ENCODE measurements at places on chromosomes 16 and 17.

GRCh38 chr17:17966399-17966798 lies 5.8 kb downstream of the TOM1L2 start:
- DNase-seq, result no peak

DNA sequence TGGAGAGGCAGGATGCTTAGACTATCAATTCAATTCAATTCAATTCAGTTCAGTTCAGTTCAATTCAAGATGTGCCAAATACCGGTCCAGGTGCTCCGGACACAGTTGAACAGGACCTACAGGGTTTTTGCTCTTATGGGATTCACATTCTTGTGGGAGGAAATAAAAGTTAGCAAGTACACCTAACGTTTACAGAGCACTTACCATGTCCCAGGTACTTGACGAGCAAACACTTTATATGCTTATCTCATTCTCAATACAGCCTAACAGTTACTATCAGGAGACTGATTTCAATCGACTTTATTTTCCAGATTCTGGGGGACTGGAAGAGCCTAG lies 467 bp upstream of the GDE1 start:
- no peak for DNase-seq

DNA sequence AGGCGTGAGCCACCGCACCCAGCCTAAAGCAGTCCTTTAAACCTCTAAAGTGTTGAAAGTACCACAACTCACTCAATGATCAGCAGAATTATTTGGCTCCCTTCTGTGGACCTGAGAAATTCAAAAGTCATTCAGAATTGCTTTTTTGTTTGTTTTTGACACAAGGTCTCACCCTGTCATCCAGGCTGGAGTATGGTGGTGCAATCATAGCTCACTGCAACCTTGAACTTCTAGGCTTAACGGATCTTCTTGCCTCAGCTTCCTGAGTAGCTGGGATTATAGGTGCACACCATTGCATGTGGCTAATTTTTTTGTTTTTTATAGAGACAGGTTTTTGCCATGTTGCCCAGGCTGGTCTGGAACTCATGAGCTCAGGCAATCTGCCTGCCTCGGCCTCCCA lies 44.3 kb downstream of the TRAF4 start:
- DNase-seq, result no peak

DNA sequence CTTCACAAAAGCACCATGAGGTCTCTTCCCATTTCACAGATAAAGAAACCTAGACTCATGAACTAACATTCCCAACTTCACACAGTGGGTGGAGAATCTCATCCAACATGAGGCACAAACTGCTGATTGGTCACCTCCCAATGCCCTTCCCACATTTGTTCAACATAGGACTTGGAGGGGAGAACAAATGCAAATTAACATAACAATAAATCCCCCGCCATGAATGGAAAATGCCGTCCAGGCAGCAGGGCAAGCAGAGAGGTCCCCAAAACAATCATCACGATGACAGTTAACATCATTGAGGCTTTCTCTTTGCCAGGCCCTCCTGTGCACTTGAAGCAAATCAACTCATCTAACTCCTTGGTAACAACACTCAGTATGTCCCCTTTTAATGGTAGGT lies 185.3 kb downstream of the TMEM132E start:
- peak; percentile 11 for DNase-seq

- DNase-seq, result no peak
Measured at GRCh38 chr16:5034167-5034523, 410 bp upstream of the NAGPA start.

DNA sequence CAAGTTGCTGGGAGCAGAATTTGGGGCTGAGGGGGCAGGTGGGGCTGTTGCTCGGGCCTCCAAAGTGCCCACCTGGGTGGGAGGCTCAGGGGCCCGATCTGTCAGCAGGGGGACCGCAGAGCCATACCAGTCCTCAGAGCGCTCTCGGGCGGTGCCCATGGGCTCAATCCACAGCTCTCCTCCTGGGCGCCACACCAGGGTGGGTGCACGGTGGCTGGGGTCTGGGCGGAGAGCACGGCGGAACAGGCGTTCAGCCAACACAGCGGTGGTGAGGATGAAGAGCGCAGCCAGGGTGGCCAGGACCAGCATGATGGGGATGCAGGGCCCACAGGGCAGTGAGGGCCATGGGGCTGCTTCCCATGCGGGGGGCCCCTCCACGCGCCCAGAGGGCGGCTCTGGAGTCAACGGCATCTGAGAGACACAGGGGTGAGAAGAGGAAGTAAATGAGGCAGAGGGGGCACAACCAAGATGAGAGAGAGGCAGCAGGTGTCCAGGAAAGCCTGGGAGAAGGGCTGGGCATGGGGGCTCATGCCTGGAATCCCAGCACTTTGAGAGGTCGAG lies 1.2 kb downstream of the C16orf54 start:
- DNase-seq, result no peak

- DNase-seq, result no peak
Measured at GRCh38 chr17:56244268-56244890, 91.1 kb downstream of the ANKFN1 start.

GRCh38 chr16:87416826-87417527 lies 24.8 kb downstream of the MAP1LC3B start:
- DNase-seq, result no peak

GRCh38 chr17:6098050-6098822 lies 28.1 kb downstream of the WSCD1 start:
- DNase-seq, result no peak

DNA sequence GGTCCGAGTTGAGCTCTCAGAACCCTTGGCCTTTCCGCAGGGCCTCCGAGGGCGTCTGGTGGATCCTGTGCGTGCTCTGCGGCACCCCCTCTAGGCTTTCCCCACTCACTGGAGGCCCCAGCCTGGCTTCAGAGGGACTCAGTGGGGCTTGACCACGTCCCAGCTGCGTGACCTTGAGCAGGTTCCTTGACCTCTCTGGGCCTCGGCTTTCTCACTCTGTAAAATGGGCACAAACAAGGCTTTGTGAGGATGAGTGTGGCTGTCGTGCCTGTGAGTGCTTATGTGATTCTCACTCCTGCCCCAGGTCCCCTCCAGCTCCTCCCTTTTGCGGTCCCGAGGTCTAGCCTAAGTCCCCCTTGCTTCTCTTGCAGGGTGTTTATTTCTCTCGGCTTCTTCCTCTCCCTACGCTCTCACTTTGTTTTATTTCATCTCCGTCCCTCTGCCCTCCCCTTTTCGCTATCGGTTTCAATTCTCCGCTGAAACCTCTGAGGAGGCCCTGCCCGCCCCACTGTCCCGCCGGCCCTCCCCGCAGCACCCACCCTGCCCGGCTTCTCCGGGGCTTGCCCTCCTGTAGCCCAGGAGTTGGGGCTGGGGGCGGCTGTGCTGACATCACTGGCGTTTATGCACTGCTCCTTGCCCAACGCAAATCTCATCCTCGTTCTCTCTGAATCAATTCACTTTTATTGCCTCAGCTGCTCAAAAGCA lies 82.3 kb upstream of the CBX4 start:
- no peak for DNase-seq

DNA sequence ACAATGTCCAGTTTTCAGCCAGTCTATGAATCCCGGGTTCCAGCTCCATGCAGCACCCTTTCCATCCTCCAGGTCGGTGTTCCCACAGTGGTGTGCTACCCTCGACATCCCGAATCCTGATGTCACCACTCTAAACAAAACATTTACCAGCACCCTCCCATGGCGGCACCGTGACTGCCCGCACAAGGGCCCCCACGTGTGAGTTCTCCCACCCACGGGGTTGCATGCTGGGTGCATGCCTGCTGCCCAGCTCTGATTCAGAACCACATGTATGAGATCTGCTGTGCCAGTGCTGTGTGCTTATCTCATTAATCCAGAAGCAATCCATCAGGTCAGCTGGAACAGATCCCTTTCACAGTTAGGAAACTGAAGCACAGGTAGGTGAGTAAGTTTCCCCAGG lies 57.4 kb downstream of the C16orf78 start:
- no peak for DNase-seq

DNA sequence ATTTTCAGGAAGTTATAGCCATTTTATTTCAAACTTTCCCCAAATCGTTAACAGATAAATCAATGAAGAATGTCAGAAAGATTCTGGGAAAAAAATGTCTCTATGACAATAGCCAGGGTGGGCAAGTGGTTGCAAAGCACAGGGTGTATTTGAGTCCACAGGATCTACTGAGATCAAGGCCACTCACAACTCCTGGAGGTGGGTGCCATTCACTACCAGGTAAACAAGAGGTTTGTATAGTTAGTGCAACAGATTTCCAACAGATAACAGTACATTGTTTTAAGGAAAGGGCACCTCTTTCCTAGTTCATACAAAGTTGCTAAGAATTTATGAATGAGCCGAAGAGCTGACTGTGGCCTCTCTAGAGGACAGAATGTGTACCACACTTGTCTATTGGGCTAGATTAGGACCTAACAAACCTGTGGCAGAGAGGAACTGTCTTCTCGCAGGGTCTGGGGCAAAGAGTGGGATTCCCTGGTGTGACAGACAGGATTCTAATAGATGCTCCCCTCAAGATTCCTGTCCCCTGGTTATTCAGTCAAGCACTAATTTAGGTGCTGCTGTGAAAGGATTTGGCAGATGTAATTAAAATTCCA lies 52.0 kb upstream of the ZNF629 start:
- DNase-seq, result no peak

DNA sequence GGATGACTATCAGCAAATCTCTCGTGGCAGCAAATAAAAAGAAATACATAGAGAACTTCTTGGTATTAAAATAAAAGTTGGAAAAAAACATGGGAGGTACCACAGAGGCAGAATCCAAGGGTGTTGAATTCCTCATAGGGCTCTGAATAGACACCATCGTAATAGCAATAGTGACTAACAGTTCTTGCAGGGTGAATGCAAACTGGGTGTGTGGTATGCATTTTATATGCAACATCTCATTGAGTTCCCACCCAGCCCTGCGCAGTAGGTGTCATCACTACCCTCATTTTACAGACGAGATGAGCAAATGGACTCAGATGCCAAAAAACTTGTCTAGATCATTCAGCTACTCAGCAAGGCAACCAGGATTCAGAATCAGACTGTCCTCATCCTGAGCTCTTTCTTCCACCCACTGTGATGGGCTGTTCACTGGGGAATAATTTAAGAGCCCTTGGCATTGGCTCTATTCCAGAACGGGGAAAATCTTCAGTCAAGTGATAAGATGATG lies 354.6 kb upstream of the CDH11 start:
- no peak for DNase-seq

DNA sequence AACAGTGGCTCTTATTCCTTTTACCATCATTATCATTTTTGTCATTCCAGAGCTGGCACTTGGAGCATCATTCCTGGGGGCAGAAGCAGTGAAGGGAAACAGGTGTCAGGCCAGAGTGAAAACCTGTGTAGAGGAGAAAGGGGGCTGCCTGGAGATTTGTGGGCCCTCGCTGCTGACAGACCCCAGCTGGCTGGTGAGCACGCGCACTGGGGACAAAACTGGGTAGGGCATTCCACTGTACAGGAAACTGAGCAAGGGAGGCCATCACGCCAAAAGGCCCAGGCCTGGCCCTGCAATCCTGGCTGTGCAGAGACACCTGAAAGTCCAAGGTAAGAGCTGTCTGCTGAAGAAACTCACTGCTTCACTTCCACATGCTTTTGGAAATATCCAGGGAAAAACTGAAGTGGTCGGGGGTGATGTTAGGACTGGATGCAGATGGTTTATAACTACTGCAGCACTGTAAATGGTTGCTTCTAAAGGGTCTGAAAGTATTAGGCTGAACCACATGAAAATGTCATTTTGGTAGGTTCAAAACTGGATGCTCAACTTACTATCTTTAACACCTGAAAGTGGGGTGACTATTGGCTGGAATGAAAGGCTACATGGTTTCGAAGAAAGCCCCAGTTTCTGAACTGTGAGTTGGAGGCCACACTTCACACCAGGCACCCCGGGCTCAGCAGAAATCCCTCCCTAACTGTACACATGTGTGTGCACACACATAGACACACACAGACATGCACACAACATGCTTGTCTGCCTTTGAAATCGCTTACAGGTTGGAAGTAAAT lies 225.0 kb downstream of the C16orf78 start:
- peak; percentile 35 for DNase-seq

GRCh38 chr16:56632848-56633365 lies 448 bp downstream of the MT1M start:
- no peak for DNase-seq

DNA sequence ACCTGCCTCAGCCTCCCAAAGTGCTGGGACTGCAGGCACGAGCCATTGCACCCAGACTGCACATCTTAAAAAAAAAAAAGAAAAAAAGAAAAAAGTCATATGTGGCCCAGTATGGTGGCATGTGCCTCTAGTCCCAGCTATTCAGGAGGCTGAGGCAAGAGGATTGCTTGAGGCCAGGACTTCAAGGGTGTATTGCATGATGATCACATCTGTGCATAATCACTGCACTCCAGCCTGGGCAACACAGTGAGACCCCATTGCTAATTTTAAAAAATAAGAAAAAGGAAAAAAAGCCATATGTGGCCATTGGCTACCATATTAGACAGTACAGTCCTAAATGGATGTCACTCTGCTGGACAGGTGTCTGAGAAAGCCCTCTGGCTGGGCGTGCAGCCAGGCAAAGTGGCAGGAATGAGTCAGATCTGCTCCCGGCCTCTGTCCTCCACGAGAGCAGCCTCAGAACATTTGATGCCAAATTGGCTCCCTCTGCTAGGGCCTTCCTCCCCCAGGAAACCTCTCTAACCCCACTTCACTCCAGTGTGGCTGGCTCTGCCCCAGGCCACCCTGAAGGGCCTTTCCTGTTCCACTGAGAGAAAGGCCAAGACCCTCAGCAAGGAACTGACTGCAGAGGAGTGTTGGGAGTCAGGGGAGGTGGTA lies 14.7 kb downstream of the CA7 start:
- DNase-seq, result no peak

DNA sequence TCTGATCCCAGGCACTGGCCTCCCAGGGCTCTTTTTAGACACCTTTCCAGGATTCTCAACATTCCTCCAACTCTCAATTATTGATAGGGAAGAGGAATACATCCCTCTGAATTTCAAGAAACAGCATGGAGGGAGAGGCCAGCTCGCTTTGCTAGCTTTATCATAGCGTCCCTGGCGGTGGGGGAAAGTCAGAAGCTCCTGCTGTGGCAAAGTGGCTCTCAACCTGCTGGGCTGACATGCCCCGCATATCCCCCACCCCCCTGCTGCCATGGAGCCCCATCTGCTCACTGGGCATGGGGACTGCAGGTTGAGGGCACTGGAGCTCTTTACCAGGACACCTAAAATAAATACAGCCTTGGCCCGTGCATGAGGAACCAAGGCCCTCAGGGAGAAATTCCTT lies 140.3 kb downstream of the SLC39A11 start:
- DNase-seq, result no peak

GRCh38 chr16:57213462-57213861 lies 27.3 kb downstream of the RSPRY1 start:
- no peak for DNase-seq

DNA sequence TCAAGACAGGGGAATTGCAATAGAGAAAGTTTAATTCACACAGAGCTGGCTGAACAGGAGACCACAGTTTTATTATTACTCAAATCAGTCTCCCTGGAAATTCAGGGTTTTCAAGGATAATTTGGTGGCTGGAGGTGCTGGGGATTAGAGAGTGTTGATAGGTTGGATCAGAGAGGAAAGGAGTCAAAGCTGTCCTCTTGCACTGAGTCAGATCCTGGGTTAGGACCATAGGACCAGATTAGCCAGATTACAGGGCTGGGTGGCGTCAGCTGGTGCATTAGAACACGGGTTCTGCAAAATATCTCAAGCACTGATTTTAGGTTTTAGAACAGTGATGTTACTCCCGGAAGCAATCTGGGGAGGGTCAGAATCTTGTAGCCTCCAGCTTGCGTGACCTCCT lies 1.8 kb upstream of the NSMCE1 start:
- no peak for DNase-seq

GRCh38 chr16:49441366-49441780 lies 67.8 kb downstream of the C16orf78 start:
- DNase-seq, result peak; percentile 64

GRCh38 chr16:1990351-1991134 lies 773 bp downstream of the SYNGR3 start:
- no peak for DNase-seq
